Neural progenitor cell (in vitro differentiated cells): ENCODE measurements at places on chromosomes 5 and 9. TPM values are rescaled to one million over a fixed set of nuclear protein-coding genes. Genes with fewer than 3 reads are reported as not detected.

SNCB gene
- 1.1 TPM in 1 of 2 replicates, not detected in the other for total RNA-seq

NIM1K gene
- not detected in 2 replicates for total RNA-seq

ZNF454 gene
- total RNA-seq = 0.22 TPM in 1 of 2 replicates, not detected in the other

HACD4 gene
- 1.1 and 1.2 TPM in 2 replicates for total RNA-seq

SLC4A9 gene
- total RNA-seq = not detected in 2 replicates

GALT gene
- total RNA-seq = 32.1 and 43.7 TPM in 2 replicates

TJP2 gene
- 35.5 and 60.6 TPM in 2 replicates for total RNA-seq

PCDHB11 gene
- total RNA-seq = 3.8 and 4.0 TPM in 2 replicates

PCDHAC2 gene
- 1.9 and 2.5 TPM in 2 replicates for total RNA-seq

PCDHGA9 gene
- total RNA-seq = 0.97 and 2.2 TPM in 2 replicates
